ENCODE measurements at places on chromosomes 1 and 21. TPM values are rescaled to one million over a fixed set of nuclear protein-coding genes. Genes with fewer than 3 reads are reported as not detected.

Gene PLEKHM2
- total RNA-seq, result 79.7 TPM

Gene UBE2Q1
- total RNA-seq, result 99.6 TPM

Gene CHD5
- total RNA-seq, result 0.31 TPM

GRCh38 chr1:69290291-69290690 is 277.4 kb upstream of the LRRC7 start:
- no peak for DNase-seq

DNA sequence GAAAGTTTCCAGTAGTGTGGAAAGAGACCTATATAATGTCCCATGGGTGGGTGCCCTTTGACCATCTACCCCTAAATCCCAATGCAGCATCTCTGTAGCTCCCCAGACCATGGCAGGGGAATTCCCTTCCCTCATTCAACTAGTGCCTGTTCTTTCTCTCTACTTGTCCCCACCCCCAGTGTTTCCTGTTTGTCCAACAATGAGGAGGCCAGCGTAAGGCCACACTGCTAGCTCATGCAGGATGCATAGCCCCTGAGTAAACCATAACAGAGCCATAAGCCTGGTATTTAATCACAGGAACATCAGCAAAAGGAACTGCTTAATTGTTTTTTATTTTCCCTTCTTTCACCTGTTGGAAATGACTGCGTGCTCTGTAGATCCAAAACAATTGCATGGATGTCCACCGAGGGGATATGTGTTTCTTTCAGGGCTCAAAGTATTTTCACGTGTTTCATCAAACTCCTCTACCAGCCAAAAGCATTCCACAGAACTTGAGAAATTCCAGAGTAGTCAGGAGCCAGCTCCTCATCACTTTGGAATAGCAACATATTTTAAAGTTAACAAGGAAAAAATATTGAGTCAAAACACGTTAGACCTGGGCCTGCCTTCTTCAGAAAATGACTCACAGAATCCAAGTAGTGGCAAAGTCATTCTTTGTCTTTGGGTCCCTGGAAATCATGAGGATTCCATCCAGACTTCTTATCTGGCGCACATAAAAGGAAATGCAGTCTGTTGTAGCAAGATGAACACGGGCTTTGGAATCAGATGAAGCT is 162.5 kb upstream of the SGIP1 start:
- no peak for DNase-seq

- DNase-seq, result no peak
These were observed 123.8 kb downstream of the PIK3R3 start for GRCh38 chr1:46008585-46008984.

DNA sequence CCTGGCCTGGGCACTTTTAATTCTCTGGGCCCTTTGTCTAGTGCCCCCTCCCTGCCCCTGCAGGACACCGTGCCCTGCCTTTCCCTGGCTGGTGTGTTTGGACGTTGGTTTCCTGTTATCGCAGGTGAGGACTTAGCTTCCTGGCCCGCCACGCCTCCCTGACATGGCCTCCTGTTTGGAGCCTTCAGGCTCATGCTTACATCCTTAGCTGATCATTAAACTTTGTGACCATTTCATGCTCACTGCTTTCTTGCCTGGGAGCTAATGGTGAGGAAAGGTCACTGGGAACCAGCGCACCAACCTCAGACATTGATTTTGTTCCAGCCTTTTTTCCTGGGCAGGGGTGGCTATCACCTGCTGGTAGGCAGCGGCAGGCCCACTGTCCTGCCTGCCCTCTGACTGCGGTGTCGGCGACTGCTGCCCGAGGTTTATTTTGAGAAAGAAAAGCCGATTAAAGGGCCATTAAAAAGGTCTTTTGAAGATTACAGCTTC is 3.7 kb downstream of the PFKL start:
- DNase-seq, result no peak

- peak; percentile 18 for DNase-seq
These were observed 71.0 kb downstream of the ACTL8 start for GRCh38 chr1:17826165-17826488.

GRCh38 chr1:231125972-231126580 is 35.8 kb upstream of the TRIM67 start:
- DNase-seq, result no peak

- no peak for DNase-seq
These were observed 7.1 kb upstream of the PTTG1IP start for GRCh38 chr21:44880405-44881197.

DNA sequence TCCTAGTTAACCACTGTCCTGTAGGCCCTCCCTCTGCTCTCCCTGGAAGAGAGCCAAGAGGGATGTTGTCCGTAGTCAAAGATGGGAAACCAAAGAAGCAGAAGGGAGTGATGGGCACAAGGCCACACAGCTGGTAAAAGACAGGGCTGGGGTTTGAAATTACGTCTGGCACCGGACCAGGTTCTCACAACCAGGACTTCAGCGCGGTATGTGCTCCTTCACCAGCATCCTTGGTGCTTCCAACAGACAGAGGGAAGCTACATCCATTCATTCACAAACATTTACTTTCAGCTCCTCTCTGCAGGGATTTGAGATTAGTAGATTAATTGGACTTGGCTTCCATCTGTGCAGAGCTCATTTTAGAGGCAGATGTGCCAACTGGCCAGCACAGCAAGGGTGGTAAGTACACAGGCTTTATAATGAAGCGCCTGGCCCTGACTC is 191.2 kb downstream of the TRABD2B start:
- DNase-seq, result no peak

GRCh38 chr1:211621447-211622198 is 42.7 kb upstream of the SLC30A1 start:
- DNase-seq, result no peak

DNA sequence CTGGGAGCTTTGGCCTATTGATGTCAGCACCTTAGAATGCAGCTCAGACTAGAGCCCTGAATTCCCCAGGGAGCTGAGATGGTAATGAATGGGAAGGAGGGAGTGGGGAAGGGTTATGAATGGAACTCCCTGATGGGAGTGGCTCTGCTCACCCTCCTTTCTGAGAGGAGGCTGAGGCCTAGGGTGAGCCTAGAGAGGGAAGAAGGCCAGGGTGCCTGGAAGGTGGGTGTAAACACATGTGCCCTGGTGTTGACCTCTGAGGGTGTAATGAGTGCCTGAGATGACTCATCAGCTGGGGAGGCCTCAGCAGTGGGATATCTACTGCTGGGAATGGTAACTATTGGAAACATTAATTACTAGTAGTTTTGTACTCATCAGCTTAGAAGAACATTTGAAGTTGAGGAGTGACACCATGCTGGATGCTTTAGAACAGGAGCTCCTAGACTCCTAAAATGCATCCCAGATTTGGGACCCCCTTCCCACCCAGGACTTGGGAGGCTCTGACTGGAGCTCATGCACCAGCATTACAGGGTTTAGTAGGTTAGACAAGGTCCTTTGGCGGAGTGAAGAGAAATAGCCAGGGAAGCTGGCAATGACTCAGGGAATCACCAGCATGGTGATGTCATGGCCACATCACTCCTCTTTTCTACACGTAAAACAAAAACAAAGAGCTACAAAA is 16.0 kb upstream of the PIGV start:
- DNase-seq, result no peak

- no peak for DNase-seq
These were observed 389.8 kb upstream of the LYPLAL1 start for GRCh38 chr1:218783916-218784315.

DNA sequence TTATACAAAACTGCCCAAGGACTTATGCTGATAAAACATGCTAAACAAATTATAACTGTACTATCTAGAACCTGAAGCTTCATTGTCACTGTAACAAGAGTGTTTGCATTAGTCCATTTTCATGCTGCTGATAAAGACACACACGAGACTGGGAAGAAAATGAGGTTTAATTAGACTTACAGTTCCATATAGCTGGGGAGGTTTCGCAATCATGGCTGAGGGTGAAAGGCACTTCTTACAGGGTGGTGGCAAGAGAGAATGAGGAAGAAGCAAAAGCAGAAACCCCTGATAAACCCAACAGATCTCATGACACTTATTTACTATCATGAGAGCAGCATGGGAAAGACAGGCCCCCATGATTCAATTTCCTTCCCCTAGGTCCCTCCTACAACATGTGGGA is 100.4 kb downstream of the SPATA6 start:
- DNase-seq, result no peak

GRCh38 chr1:233518344-233518743 is 95.6 kb upstream of the KCNK1 start:
- DNase-seq, result peak; percentile 59

DNA sequence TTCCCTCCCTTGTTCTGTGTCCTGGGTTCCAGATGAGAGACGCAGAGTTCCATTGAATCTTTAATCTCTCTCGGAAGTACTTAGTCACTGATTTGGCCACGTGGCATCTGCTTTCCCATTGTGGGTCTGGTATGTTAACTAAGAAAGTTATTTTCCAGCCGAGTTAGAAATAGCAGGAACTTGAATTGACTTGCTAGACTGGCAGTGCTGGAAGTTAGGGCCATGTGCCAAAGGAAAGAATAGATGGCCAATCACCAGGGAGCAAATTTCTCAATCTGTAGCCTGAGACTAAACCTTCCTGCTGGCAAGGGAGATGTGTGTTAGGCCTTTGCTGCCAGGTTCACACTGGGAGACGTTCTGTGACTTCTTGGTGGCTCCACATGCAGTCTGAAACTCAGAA is 24.2 kb upstream of the SLFNL1 start:
- DNase-seq, result no peak

GRCh38 chr1:168913711-168914463 is 184.9 kb upstream of the DPT start:
- DNase-seq, result no peak

- DNase-seq, result no peak
These were observed 149.7 kb downstream of the TGFBR3 start for GRCh38 chr1:91736146-91736714.

Data from activated T-cell treated with anti-CD3 and anti-CD28 coated beads, Interleukin-2, amount 50 U/mL, for 72 hours (primary cell).